T-helper 17 cell (primary cell): ENCODE measurements at places on chromosomes 7 and 10. TPM values are rescaled to one million over a fixed set of nuclear protein-coding genes. Genes with fewer than 3 reads are reported as not detected.

- H3K36me3 ChIP-seq: no peaks in the 10 kb centered on the region
- H3K4me1 ChIP-seq: peaks cover 3% of the 10 kb centered on the region
- H3K4me3 ChIP-seq: no peak overlapping the region
- H3K27me3 ChIP-seq: peaks cover 18% of the 10 kb centered on the region
Observed at GRCh38 chr7:3520206-3520605, 219.2 kb downstream of the SDK1 start.

GRCh38 chr10:72233621-72234020, 17.5 kb upstream of the ASCC1 start:
- H3K4me1 ChIP-seq: peaks cover 12% of the 10 kb centered on the region
- H3K36me3 ChIP-seq: peaks cover 5% of the 10 kb centered on the region
- no peak overlapping the region for H3K4me3 ChIP-seq
- DNase-seq: no peak

- no peak overlapping the region for H3K4me3 ChIP-seq
- H3K27ac ChIP-seq: no peak overlapping the region
- H3K27me3 ChIP-seq: no peaks in the 10 kb centered on the region
- peaks cover 21% of the 10 kb centered on the region for H3K36me3 ChIP-seq
- H3K4me1 ChIP-seq: peaks cover 9% of the 10 kb centered on the region
Observed at GRCh38 chr10:75028748-75029147, 82.7 kb upstream of the SAMD8 start.

The SCART1 gene
- 20.6 TPM for total RNA-seq

The SFTPA1 gene
- total RNA-seq: not detected

The KCND2 gene
- total RNA-seq: not detected

The ADRB1 gene
- total RNA-seq: 0.10 TPM
